Activated B cell treated with CpG ODN at 0.5 μM for 24 hours (primary cell): ENCODE measurements at places on chromosomes 12 and 14. TPM values are rescaled to one million over a fixed set of nuclear protein-coding genes. Genes with fewer than 3 reads are reported as not detected.

The WIF1 gene
- not detected in 2 replicates for total RNA-seq

The GNB3 gene
- 0.51 and 0.60 TPM in 2 replicates for total RNA-seq

DNA sequence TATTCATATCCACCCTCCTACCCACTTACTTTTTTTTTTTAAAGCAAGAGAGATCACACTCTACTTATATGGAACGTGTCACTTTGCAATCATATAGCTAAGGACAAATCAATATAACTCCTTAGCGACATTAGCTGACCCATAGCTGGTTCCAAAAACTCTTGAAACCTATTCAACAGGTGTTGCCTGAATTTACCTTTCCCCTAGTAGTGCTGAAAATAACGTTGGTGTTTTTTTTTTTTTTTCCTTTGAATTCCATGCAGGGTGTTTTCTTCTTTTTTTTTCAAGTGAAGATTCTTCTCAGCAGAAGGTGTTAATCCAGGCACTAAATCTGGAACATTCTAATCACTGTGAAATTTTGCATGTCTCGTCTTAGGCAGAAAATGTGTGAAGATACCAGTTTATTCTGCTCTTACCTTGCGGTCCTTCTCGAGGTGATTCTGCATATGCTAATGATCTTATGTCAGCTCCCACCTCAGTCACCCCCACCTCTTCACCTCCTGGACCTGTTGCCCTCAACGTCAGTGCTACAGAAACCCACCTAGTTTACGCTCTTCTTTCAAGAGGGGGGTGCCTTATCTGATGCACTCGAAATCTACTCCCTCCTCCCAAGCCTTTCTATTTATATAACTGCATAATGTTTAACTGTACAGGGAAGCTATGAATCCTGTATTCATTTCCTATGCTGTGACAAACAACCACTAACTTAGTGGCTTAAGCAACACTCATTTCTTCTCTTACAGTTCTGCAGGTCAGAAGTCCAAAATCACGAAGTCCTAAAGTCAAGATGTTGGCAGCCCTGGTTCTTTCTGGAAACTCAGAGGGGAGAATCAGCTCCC is 7.1 kb upstream of the VPS37B start:
- H3K4me3 ChIP-seq: no peak overlapping the region
- no peaks in the 10 kb centered on the region for H3K36me3 ChIP-seq
- DNase-seq: no peak
- H3K4me1 ChIP-seq: peaks cover 53% of the 10 kb centered on the region

The AQP6 gene
- not detected in 2 replicates for total RNA-seq
